Thoracic aorta (tissue), 2 donors: ENCODE measurements at places on chromosomes 2 and 18.

DNA sequence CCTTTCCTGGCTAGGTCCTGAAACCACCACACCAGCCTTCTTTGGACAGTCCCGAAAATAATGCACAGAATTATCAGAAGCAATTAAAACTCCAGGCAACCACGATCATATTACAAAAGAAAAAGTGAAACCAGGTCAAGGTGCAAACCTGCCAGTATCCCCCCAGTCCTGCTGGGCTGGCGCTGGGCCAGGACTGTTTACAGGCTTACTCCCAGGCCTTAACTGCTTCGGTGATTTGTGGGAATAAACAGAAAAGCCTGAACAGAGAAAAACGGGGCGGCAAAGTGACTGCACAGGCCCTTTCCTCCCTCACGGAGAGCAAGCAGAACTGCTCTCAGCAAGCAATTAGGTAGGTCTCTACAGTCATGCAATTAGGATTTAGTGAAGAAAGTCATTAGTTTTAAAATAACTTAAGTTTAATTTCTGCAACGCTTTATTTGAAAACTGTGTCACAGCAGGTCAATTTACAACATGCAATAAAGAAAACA lies 1.3 kb downstream of the HDAC4 start:
- H3K4me1 ChIP-seq, result peaks cover 6% of the 10 kb centered on the region
- DNase-seq, result no peak
- no peak overlapping the region for H3K27ac ChIP-seq
- peak overlapping the region; percentile 81 for H3K4me3 ChIP-seq

DNA sequence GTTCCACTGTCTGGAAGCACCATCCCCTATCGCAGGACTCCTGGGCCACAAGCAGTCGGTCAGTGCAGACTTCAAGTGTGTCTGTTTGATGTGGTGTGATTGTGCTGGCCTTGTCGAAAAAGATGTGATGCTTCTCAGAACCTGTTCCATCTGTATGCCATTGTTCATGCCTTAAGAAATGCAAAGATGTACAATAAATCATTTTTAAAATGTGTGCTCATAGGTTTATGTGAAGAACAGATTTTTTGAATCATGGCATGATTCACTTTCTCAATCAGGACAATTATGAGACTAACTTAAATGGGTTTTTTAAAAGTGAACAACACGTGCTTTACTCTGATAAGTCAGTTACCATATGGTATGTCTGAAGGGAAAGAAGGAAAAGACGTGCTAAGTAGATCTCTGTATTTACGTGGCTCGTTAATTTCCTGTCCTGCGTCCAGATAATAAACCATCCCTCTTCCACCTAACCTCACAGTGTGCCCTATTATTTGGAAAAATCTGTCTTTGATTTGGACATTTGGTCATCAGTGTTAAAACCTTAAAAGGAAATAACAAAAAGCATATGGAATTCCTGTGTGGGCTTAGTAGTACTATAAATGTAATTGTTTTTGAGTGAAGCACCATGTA lies 54.9 kb downstream of the PRKRA start:
- no peak overlapping the region for H3K27ac ChIP-seq
- H3K4me1 ChIP-seq, result no peaks in the 10 kb centered on the region
- H3K4me3 ChIP-seq, result no peak overlapping the region
- no peaks in the 10 kb centered on the region for H3K27me3 ChIP-seq

GRCh38 chr2:88472811-88473210 lies 20.3 kb upstream of the FOXI3 start:
- no peak for DNase-seq
- no peaks in the 10 kb centered on the region for H3K27me3 ChIP-seq
- no peaks in the 10 kb centered on the region for H3K4me1 ChIP-seq
- no peaks in the 10 kb centered on the region for H3K36me3 ChIP-seq
- H3K27ac ChIP-seq, result no peak overlapping the region

- no peaks in the 10 kb centered on the region for H3K4me1 ChIP-seq
- H3K36me3 ChIP-seq, result no peaks in the 10 kb centered on the region
- no peak overlapping the region for H3K27ac ChIP-seq
- no peaks in the 10 kb centered on the region for H3K27me3 ChIP-seq
- H3K4me3 ChIP-seq, result no peak overlapping the region
Observed at GRCh38 chr2:66170744-66171330, 264.1 kb upstream of the MEIS1 start.

- DNase-seq, result no peak
- no peaks in the 10 kb centered on the region for H3K4me1 ChIP-seq
- peak overlapping the region; percentile 91 for H3K4me3 ChIP-seq
- no peaks in the 10 kb centered on the region for H3K36me3 ChIP-seq
- H3K27ac ChIP-seq, result peak overlapping the region; percentile 95
Observed at GRCh38 chr2:163736433-163737189, 803 bp upstream of the FIGN start.

GRCh38 chr2:238138331-238139195 lies at the start of gene KLHL30:
TSS of gene KLHL30 (plus strand) at chr2:238138668. CDS start at chr2:238140755, 2,087 bp downstream.
- H3K4me1 ChIP-seq, result peaks cover 27% of the 10 kb centered on the region
- peak; percentile 60 for DNase-seq
- H3K27ac ChIP-seq, result peak within 1 kb of the TSS; percentile 42

DNA sequence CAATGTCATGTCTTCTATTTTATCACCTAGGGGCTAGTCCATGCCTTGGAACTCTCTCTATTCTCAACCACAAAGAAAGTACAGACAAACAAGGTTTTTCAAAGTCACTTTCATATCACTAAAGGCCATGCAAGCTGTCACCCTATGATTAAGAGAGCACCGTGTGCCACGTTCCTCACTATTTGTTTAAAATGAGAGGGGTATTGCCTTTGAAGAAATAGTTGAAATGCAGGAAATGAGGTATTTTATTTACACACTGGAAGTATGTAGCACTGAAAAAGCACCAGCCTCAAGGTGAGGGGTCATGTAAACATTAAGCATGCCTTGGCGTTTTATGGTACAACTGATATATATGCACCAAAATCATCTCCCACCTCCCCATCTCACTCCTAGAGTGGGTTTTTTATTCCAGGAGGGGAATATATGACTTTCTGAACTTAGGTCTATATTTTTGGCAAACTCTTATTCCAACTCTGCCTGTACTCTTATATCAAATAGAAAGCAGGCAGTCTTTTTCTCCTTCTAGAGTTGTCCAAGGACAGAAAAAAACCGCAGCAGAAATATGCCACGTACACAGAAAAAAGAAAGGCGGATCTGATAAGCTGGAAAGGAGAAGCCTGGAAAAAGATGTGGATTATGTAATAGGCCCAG lies 53.5 kb downstream of the VSNL1 start:
- DNase-seq, result no peak
- H3K36me3 ChIP-seq, result no peaks in the 10 kb centered on the region
- H3K4me3 ChIP-seq, result no peak overlapping the region
- no peaks in the 10 kb centered on the region for H3K27me3 ChIP-seq
- peaks cover 8% of the 10 kb centered on the region for H3K4me1 ChIP-seq
- H3K27ac ChIP-seq, result no peak overlapping the region

GRCh38 chr2:217972490-217972889 lies 30.3 kb downstream of the TNS1 start:
- H3K4me1 ChIP-seq, result peaks cover 8% of the 10 kb centered on the region
- no peak overlapping the region for H3K4me3 ChIP-seq
- DNase-seq, result no peak
- peaks cover 6% of the 10 kb centered on the region for H3K36me3 ChIP-seq

DNA sequence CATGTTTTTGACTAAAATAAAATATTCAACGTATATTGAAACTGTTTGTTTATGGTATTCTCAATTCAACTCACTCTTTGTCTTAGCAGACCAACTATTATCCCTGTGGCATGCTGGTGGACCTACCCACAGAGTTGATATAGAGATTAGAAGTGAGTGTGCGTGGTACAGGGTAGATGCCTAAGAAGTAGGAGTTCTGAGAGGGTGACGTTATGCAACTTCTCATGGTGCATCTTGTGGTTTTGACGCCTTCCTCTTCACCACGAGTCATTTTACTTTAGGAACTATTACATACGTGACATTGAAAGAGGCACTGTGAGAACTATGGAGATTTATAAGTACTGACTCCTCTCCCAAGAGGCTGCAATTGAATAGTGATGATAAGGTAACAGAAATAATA lies 26.6 kb upstream of the NAPG start:
- no peaks in the 10 kb centered on the region for H3K36me3 ChIP-seq
- no peak overlapping the region for H3K4me3 ChIP-seq
- H3K4me1 ChIP-seq, result no peaks in the 10 kb centered on the region
- no peaks in the 10 kb centered on the region for H3K27me3 ChIP-seq

DNA sequence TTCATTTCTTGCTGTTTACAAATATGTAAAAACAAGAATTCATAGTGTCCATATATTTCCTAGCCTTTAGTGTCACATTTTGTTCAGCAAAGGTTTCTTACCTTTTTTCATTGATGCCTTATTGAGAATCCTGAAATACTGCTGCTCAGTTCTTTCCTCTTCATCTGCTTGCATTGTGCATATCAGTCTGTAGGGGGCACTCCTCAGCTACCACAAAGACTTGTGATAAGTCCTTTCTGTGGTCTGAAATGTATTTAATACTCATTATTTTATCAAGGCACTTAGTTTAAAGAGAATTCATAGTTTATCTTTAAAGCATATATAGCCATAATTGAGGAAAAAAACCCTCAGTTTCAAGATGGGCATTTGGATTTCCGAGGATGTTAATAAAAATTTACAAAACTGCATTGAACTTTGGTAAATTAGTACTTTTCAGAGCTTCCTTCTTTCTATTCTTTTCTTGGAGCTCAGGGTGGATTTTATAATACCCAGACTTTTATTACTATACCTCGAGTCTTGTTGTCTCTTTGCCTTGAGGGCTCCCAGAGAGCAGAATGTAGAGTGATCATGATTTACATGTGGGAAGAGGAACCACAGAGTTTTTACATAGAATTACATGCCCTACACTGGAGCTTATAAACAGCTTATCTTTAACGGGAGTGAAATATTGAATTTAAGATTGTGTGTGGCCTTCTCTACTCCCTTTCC lies 570.1 kb downstream of the PLCL1 start:
- no peak overlapping the region for H3K27ac ChIP-seq
- no peaks in the 10 kb centered on the region for H3K36me3 ChIP-seq
- no peak overlapping the region for H3K4me3 ChIP-seq
- H3K4me1 ChIP-seq, result no peaks in the 10 kb centered on the region

DNA sequence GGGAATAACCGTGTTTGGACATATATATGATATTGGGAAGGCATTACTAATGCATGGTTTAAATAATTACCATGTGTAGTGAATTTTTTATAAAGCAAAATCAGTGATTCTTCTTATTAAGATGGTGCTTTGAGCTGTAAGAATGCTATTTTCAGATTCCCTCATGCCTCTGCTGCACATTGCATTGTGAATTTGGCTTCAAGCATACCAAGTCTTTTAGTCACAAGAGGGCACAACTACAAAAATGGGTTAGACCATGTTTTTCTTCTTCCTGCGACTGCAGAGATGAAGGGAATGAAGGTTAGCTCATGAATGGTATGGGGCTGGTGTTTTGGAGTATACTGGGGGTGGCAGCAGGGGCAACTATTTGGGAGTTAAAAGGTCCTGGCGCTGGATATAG lies 320.1 kb downstream of the SLC4A3 start:
- H3K27ac ChIP-seq, result no peak overlapping the region
- no peaks in the 10 kb centered on the region for H3K27me3 ChIP-seq
- H3K4me3 ChIP-seq, result no peak overlapping the region
- H3K4me1 ChIP-seq, result no peaks in the 10 kb centered on the region
- H3K36me3 ChIP-seq, result no peaks in the 10 kb centered on the region
- DNase-seq, result no peak

DNA sequence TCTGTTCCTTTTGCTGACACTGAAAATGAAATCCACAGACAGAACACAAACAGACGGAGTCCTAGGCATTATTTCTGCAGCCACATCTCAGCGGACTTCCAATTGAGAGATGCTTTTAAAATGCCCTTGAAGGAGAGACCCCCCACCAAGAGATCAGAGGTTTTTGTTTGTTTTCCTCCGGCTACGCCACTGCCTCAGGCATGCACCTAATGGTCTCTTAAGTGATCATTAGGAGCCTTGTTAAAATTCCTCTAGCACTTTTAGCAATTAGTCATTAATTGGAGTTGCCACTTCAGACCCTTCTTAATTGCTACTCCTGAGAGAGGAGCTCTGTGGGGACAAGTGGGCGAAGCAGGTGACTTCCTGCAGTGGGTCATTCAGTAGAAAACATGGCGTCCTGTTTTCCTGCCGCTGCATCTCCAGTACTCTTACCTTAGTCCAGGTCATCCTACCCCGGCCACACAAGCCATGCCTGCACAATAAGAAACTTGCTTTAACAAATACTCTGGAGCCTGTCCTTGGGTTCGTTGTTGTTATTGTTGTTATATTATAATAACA lies 257.7 kb upstream of the CHAC2 start:
- no peak overlapping the region for H3K27ac ChIP-seq
- no peaks in the 10 kb centered on the region for H3K36me3 ChIP-seq
- H3K27me3 ChIP-seq, result no peaks in the 10 kb centered on the region

GRCh38 chr18:23302851-23303527 lies 150.1 kb upstream of the RIOK3 start:
- DNase-seq, result no peak
- no peaks in the 10 kb centered on the region for H3K4me1 ChIP-seq
- no peak overlapping the region for H3K4me3 ChIP-seq
- H3K27ac ChIP-seq, result no peak overlapping the region

GRCh38 chr2:212956665-212957607 lies 194.5 kb downstream of the IKZF2 start:
- peaks cover 22% of the 10 kb centered on the region for H3K4me1 ChIP-seq
- H3K27me3 ChIP-seq, result no peaks in the 10 kb centered on the region
- DNase-seq, result no peak
- peak overlapping the region; percentile 31 for H3K27ac ChIP-seq
- H3K36me3 ChIP-seq, result no peaks in the 10 kb centered on the region

- no peaks in the 10 kb centered on the region for H3K36me3 ChIP-seq
- DNase-seq, result no peak
- H3K27ac ChIP-seq, result no peak overlapping the region
- H3K27me3 ChIP-seq, result no peaks in the 10 kb centered on the region
Observed at GRCh38 chr18:80238651-80239260, 8.6 kb downstream of the PARD6G start.
